CD4-positive, alpha-beta T cell treated with Interleukin-4 for 1 hour (primary cell): ENCODE measurements at places on chromosomes 16 and 17.

DNA sequence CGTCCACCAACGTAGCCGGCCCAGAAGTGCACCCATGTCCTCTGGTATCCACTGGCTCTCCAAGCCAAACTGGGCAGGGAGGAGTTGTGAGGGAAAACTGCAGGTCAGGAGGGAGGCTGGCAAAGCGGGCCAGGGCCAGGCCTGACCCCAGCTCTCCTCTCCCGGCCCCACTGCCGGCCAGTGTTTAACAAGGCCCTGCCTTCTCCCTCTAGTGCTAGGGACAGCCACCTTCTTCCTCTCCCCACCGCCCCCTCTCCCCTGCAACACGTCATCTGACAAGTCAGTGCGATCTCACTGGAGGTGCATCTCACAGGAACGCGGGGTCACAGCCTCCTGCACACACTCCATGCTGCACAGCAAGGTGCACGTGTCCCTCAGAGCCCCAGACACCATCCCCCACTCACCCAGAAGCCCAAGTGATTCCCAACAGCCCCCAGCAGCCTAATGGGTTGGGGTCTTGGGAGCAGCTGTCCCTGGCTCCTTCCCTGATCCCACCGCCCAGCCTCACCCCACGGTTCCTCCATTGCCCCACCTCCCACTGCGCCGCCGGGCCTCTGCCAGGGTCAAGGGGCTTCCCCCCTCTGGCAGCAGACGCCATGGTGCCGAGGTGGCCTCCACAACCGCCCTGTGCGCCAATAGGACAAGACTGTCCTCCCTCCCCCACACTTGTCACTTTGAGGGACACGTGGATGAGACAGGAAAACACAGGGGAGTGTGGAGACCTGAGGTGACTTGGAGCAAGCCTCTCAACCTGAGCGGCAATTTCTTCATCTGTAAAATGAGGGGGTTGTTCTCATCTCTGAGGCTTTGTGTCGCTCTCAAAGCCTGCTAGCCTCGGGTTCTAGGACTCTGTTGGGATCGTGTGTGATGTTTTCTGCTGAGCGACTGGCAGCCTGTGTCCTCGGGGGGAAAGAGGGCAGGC, 1.1 kb upstream of the ACE start:
- no peak for DNase-seq

- DNase-seq: no peak
These were observed 62.6 kb downstream of the TUBD1 start for GRCh38 chr17:59830007-59830630.

- DNase-seq: no peak
These were observed 18.4 kb downstream of the FOXJ1 start for GRCh38 chr17:76122431-76123190.

- no peak for DNase-seq
These were observed 462.7 kb downstream of the WWOX start for GRCh38 chr16:78562111-78562510.

- no peak for DNase-seq
These were observed 456.2 kb upstream of the SALL1 start for GRCh38 chr16:51607201-51607651.

GRCh38 chr17:82524540-82524939, 5.0 kb downstream of the FOXK2 start:
- DNase-seq: no peak

- no peak for DNase-seq
These were observed 21.3 kb upstream of the HEXD start for GRCh38 chr17:82396601-82397435.

DNA sequence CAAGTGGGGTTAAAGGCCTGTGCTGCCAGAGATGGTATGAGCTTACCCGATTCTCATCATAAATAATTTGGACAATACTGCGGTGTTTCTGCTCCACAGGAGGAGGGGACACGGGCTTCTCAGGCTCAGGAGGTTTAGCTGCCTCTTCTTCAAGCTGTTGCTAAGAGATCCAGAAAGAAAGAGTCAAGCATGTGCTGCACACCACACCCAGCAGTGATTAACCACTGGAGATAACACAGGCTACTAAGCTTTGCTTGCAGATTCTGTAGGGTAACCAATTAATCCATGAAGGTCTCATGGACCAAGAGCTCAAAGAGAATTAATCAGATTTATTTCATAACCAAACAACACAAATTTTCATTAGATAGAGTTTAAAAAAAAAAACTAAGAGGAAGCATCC, 56.6 kb downstream of the NCOR1 start:
- DNase-seq: no peak

DNA sequence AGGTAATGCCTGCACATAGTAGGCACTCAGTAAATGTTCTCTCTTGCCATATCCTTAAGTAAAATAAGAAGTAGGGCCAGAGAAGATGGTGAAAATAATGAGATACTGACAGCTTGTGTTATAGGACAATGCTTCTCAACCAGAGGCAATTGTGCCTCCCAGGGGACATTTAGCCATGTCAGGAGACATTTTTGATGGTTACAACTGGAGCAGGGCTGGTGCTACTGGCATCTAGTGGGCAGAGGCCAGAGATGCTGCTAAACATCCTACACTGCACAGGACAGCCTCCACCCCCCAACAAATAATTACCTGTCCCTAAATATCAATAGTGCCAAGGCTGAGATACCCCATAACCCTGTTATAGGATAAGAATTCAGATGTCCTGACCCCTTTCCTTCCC, 1.7 kb downstream of the RAD51D start:
- DNase-seq: no peak

DNA sequence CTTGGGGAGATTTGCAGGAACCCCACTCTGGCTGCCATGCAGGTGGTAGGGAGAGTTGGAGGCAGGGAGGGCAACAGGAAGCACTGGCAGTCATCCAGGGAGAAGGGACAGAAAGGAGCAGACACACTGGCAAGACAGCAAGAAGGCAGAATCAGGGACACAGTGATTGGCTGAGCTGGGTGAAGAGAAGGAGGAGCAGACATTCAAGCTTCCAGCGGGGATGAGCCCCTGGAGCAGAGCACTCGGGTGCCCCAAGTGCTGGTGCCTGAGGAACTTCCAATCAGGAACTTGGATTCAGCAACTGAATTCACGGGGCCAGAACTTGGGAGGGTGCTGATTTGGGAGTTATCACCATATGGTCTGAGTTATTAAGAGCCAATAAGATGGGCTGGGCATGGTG, 6.3 kb upstream of the ITGA3 start:
- DNase-seq: no peak

GRCh38 chr17:60165971-60166370, 16.2 kb downstream of the CA4 start:
- peak; percentile 24 for DNase-seq
